ENCODE measurements at places on chromosomes 3 and 15.

DNA sequence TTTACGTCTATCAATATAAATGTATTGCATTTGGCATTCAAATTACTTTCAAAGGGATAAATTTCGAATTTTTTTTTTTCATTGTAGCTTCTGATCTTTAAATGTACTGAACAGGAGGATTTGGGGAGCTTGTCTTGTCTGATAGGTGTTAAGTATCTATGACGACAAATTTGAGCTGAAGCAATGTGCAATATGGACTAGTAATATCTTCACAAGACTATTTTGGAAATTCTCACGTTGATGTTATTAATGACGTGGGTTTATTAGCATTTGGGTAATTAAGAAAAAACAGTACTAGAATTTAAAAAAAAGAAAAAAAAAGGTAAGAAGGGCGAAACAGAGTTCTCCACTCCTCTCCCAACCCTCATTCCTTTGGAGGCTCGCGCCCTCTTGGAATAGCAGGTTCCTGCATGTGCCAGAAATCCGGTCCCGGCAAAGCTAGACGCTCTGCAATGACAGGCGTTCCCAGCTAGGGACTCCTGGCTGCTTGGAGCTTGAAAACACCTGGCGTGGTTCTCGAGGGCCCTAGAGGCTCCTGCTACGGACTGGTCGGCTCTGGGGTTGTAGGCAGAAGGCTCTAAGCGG, 648 bp upstream of the P2RY1 start:
- no peak for DNase-seq

DNA sequence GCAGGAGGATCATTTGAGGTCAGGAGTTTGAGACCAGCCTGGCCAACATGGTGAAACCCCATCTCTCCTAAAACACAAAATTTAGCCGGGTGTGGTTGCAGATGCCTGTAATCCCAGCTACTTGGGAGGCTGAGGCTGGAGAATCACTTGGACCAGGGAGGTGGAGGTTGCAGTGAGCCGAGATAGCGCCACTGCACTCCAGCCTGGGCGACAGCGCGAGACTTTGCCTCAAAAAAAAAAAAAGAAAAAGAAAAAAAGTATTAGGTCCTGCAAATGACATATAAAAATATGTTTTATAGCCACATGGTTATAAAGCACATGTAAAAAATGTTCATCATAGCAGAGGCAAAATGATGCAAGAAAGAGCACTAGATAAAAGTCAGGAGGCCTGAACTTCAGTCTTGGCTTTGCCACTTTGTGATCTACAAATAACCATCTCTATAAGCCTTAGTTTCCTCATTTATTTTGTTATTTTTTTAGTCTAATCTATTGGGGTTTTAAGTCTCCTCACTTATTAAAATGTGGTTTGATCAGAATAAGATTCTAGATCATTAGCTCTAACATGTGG, 4.9 kb downstream of the SLC12A6 start:
- no peak for DNase-seq

- no peak for DNase-seq
These were observed 61.0 kb downstream of the TMEM44 start for GRCh38 chr3:194572143-194572789.

DNA sequence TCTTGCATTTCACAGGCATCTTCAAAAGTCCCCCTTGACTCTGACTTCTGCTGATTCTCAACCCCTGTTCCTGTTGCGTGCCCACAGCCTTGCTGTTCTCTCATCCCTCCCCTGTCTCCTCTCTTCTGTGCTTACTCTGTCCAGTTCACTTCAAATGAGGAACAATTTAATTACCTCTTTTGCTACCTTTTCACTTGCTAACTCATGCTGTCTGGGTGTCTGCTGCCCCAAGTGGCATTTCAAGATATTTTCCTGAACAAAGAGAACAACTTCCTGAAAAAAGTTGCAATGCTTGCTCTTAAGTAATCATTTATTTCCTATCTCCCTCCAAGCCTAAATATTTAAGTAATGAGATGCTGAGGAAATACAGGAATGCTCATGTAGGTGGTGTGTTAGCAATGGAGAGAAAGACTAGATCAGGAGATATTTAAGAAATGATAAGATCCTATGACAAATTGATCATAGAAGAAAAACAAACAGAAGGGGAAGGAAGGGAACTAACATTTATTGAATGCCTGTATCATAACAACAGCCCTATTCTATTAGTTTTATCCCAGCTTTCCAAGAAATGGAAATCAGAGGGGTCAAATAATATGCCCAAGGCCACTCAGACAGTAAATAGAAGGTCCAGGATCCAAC, 42.2 kb downstream of the SV2B start:
- DNase-seq = peak; percentile 56

GRCh38 chr3:49377483-49377882, 19.3 kb upstream of the GPX1 start:
- DNase-seq = no peak

DNA sequence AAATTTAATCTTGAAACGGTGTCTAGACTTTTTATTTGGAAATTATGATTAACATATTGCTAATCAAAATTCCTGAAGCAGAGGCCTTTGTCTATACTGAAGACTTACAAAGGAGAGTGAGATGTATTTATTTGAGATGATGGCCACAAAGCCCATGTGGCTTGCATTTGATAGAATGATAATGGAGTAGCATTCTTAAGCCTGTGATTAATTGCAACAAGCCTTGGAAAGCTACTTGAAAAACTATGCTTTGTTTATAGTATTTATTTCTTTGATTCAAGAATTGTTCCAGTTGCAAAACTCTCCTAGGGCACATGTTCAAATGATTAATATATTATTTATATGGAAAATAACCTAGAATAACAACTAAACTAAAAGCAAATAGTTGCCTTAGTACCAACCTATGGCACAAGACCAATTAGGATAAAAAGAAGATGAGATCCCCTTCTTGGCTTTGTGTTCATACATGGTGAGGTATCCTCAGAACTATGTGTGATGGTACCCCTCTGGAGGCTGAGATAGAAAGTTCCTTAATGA, 244.1 kb upstream of the TBL1XR1 start:
- no peak for DNase-seq

DNA sequence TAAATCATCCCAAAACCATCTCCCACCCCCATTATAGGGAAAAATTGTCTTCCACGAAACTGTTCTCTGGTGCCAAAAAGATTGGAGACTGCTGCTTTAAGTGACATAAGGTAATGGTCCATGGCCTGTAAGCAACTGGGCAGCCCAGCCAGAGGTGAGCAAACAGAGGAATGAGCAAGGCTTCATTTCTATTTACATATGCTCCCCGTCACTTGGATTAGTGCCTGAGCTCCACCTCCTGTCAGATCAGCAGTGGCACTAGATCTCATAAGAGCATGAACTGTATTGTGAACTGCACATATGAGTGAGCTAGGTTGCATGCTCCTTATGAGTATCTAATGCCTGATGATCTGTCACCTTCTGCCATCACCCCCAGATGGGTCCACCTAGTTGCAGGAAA, 1159.8 kb upstream of the ALCAM start:
- no peak for DNase-seq

GRCh38 chr3:157551961-157552360, 48.7 kb upstream of the VEPH1 start:
- DNase-seq = no peak

- DNase-seq = peak; percentile 28
These were observed 29.3 kb downstream of the SLC4A7 start for GRCh38 chr3:27454914-27455313.

- DNase-seq = no peak
These were observed 16.1 kb downstream of the FILIP1L start for GRCh38 chr3:100097919-100098783.

DNA sequence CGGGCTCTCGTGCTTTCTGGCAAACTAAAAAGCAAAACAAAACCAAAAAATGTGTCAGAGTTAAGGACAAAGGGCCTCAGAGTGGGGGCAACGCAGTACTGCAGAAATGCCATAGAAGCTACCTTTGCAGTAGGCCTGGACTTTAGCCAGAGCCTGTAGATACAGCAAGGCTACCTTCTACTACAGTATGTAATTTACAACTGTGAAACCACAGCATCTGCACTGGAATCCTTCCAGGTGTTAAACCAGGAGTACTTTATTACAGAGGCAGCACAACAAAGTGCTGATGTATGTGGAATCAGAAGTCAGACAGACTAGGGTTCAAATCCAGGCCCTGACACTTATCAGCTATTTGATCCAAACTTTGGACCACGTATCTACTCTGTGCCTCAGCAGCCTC, 34.9 kb downstream of the RUBCN start:
- DNase-seq = no peak

DNA sequence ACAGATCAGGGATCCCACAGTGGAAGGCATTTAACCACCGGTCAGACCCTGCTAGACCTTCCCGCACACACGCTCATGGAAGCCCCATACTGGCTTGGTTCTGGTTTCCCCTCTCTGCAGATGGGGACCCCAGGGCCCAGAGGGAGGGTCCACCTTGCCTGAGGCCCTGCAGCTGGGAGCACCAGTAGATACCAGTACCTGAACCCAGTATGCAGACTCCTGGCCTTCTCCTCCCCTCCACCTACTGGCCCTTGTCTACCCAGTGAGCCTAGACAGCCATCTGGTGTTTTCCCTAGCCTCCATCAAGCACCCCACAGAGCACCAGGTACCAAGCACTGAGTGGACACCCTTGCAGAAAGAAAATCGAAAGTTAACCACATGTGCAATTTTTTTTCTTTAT, 65.1 kb downstream of the MEGF11 start:
- DNase-seq = no peak

GRCh38 chr15:56969265-56969895, 50.9 kb downstream of the TCF12 start:
- no peak for DNase-seq

DNA sequence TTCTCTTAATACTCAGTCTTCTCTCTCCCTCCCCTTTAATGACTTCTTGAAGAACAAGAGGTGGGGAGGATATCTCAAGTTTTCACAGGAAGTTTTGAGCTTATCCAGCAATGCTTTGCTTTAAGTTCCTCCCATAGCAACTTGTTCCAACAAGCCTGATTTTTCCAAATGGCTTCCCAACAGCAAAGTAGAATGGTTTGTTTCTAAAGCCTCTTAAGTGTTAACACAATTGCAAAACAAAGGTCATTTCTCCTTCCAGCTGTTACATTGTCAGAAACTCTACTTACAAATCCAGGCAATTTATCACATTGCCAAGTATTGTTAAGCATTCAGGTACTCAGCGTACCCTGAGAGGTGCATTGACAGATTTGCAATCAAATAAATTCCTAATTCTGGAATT, 6.8 kb upstream of the ZNF770 start:
- DNase-seq = no peak

GRCh38 chr3:194072097-194072428, 63.9 kb upstream of the HES1 start:
- DNase-seq = no peak

GRCh38 chr3:187725653-187726370, 19.5 kb downstream of the BCL6 start:
- DNase-seq = no peak

DNA sequence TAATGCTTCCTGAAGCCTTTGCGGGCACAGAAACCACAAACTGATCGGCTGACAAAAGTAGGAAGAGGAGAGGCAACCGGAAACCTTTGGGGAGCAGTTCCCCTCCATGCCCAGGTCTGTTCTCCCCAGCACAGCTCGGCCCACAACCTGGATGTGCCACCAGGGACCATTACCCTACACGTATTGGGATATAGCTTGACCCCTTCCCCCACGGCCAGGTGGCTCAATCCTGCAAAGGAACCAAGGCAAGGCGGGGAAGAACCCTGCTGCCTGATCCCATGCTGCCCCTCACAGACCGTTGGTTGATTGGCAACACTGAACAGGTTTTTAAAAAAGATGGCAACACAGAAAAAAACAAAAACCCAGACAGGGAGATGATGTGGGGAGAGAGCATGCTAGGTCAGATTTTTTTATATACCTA, 19.7 kb upstream of the TCAIM start:
- DNase-seq = no peak

DNA sequence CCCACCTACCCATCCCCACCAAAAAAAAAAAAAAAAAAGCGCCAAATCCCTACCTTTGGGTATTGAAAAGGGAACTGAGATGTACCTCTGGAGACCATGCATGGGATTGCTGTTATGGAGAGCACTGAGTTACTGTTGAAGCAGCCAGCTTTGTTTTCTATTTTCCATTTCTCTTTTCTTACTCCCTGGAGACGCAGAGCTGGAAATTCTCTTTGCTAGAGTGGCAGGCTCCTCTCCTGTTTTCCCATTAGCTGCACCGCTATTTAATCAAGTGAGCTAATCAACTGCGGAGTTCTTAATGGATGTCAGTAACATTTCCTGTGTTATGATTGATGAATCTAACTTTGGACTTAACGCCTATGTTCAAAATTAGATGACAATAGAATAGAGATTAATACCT, 136.1 kb upstream of the LMCD1 start:
- DNase-seq = no peak

GRCh38 chr3:57972531-57973111, 35.6 kb upstream of the FLNB start:
- DNase-seq = no peak

All from GM20000 (cell line).